ENCODE measurements at places on chromosomes 16 and 17.

DNA sequence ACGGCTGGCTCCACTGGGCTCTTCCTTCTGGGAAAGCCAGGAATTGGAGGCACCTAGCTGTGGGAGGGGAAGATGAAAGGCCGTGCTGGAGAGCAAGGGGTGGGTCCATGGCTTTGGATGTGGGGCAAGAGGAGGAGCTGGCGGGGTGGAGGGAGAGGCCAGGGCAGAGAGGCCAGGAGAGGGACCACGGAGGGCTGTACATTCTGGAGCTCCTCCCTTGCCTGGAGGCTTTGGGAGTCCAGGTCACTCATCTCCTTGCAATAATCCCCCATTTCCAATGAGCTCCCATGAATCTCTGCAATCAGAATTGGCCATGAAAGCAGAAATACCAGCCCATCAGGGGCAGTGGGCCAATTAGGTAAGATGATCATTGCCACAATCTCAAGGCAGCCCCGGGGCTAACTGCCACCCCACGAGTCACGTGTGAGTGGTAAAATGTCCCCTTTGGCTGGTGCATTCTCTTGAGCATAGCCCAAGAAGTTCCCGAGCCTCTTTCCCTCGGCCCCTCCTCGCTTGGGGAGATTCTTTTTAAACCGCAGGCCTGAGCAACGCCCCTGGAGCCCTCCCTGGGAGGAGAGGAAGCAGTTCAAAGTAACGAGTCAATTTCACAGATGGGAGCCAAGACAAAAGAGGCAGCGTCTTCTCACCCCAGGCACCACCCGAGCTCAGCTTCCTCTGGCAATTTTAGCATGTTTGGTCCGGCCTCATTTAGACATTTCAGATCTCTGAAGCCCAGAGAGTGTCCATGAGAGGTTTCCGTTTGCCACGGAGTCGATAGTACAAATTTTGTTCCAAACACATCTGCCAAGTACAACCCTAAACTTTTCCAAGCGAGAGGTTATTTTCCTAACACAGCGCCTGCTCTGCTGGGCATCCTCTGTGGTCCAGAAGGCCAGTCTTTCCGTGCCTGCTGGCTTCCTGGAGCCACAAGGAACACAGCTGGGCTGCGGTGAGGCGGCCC is 13.4 kb downstream of the RTN4RL1 start:
- DNase-seq: no peak

GRCh38 chr17:39738983-39739884 is 1.5 kb downstream of the GRB7 start:
- DNase-seq: no peak

- no peak for DNase-seq
Measured at GRCh38 chr16:58365623-58366022, 26.6 kb upstream of the GINS3 start.

GRCh38 chr17:79874329-79874981 is 35.2 kb upstream of the CBX4 start:
- no peak for DNase-seq
